Stimulated activated naive CD8-positive, alpha-beta T cell treated with anti-CD3 and anti-CD28 coated beads, Interleukin-15, Interleukin-2, amounts not matched to agents 100 U/mL and 50 U/mL, for 24 hours (primary cell): ENCODE measurements at places on chromosomes 5 and 9.
A peak's percentile ranks its signal among the peaks of the same experiment; 100 is the strongest.

- no peak for DNase-seq
Measured at GRCh38 chr5:160957312-160957861, 105.4 kb upstream of the ATP10B start.

GRCh38 chr9:37471942-37472684 lies 6.9 kb upstream of the ZBTB5 start:
- DNase-seq, result no peak

DNA sequence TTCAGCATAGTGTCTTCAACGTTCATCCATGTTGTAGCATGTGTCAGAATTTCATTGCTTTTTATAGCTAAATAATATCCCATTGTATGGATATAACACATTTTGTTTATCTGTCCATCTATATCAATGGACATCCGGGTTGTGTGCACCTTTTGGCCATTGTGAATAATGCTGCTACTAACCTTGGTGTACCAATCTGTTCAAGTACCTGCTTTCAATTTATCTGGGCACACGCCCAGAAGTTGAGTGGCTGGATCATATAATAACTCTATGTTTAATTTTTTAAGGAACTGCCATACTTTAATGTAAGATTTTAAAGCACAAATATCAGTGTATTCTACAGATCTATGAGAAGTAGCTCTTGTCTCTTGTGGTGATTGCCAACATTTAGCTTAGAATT lies 43.5 kb downstream of the SCAI start:
- no peak for DNase-seq

- DNase-seq, result no peak
Measured at GRCh38 chr9:122191584-122191983, 31.9 kb downstream of the MORN5 start.

GRCh38 chr9:113579283-113580040 lies 115.9 kb downstream of the RGS3 start:
- peak; percentile 27 for DNase-seq

DNA sequence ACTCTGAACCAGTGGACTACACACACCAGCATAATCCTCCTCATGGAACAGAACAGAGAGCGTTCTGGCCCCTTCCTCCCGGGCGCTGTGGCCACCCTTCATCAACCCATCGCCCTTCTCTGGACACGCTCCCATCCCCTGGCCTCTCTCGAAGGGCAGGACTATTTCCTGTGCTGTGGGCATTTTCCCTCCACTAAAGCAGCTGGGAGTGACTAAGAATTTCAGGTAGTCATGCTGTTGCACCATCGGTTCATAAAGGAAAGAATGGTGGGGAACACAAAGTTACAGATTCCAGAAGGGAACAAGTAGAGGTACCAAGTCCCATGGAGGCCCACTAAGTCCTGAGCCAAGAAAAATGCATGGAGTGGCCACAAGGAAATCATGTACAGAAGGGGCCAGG lies 68.6 kb downstream of the EPB41L4B start:
- no peak for DNase-seq

DNA sequence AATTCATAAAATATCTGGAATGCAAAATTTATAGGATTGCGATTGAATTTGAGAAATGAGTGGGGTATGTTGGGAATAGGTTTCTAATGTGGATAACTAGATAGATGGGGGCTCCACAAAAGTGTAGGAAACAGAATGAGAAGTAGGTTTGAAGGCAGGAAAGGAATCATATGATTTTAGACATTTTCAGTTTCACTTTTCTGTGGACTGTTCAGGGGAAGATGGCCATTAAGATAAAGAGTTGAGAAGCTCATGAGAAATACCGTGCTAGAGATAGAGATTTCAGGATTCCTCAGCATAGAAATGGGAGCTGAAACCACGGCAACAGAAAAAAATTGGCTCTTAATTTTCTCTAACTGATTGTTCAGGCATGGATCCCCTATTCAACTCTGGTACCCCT lies 163.4 kb upstream of the CD180 start:
- DNase-seq, result no peak

DNA sequence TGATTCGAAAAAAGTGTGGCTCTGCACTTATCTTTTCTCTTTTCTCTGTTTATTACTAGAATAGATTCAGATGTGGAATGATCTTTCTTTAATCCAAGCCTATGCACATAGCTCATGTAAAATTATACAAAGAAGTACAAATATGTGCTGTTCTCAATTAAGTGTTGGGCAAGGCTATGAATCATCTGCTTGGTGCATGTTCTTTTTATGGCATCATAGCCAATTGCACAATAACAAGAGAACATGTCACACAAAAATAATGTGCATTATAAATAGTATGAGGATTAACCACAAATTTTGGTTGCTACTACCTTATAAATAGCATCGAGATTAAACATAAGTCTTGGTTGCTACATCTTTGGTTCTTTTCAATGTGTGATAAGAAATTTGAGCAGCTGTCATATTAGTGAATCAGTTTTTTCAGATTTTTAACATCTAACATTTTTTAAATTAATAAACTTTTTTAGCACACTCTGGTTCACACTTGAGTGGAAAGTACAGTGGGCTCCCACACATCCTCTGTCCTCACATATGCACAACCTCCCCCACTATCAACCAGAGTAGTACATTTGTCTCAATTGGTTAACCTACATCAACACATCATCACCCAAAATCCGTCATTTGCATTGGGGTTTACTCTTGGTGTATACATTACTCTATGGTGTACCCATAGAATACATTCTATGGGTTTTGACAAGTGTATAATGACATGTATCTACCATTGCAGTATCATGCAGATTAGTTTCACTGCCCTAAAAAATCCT lies 6.8 kb upstream of the RECK start:
- DNase-seq, result no peak

DNA sequence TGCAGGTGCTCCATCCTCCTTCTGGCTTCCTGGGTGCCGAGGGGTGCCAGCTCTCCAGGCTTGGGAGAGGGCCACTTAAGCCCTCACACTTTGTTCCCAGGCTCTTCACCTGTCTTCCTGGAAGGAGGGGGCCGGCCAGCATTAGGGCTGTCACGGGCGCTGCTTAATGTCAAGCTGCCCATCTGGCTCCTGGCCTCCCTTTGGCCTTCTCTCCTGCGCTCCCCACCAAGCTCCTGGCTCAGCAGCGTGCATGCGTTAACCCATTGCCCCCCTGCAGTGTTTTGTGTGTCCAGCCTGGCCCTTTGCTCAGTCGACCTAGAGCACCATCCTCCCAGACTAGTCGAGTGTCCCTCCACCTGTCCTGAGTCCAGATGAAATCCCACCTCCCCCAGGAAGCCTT lies 21.3 kb downstream of the NTNG2 start:
- no peak for DNase-seq

- DNase-seq, result no peak
Measured at GRCh38 chr9:95852059-95853032, 23.1 kb upstream of the ERCC6L2 start.

- no peak for DNase-seq
Measured at GRCh38 chr5:77971776-77972468, 195.8 kb upstream of the TBCA start.

DNA sequence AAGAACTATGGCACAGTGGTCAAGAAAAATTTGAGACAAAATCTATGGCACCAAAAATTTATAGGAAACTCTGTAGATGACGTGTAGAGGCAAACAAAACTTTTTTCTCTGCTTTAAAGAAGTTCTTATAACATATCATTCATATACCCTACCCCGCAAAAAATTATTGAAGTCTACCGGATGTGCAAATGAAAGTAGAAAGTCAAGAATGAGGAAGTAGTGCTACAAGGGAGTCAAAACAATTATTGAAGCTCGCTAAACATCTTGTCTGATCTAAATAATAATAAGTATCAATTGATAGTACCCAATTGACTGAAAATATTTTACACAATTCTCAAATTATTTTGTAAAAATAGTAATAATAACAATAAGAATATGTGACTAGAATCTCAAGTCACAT lies 398.5 kb downstream of the TAF11L14 start:
- DNase-seq, result no peak

GRCh38 chr9:95831810-95832209 lies 43.7 kb upstream of the ERCC6L2 start:
- DNase-seq, result no peak

DNA sequence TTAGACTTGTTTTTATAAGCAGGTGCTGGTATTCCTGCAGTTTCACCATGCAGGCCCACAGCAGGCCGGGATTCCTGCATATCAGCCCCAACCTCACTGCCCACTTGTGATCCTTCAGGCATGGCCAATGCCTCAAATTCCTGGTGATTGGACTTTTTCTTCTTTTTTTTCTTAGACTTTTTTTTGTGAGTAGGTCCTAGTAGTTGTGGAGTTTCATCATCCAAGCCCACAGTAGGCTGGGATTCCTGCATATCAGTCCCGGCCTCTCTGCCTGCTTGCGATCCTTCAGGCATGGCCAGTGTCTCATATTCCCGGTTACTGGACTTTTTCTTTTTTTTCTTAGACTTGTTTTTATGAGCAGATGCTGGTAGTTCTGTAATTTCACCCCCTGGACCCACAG lies 4.8 kb downstream of the TTF1 start:
- no peak for DNase-seq

DNA sequence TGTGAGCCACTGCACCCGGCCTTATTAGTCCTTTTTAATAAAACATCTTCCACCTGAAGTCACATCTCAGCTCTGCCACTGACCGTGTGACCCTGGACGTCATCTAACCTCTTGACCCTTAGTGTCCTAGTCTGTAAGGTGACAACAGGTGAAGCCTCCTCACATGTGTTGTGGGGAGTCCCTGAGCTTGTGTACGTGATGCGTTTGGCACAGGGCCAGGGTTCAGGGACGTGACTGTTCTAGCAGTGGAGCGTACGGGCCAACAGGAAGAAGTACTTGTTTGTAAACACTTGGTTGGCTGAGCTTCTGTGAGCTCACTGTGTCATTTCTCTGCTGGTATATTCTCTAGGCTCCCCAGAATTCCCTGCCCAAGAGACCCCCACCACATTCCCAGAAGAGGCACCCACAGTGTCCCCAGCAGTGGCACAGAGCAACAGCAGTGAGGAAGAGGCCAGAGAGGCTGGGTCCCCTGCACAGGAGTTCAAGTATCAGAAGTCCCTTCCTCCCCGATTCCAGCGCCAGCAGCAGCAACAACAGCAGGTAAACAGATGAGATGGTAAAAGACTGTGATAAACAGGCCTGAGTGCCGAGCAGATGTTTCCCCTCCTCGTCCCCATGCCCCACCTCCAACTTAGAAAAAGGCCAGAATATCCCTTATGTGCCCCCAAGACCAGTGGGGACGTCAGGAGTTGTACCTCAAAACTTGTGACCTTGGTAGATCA lies 35.3 kb upstream of the POMT1 start:
- no peak for DNase-seq

- no peak for DNase-seq
Measured at GRCh38 chr9:120642129-120642770, 62.3 kb upstream of the CDK5RAP2 start.

- peak; percentile 20 for DNase-seq
Measured at GRCh38 chr5:36688722-36689121, 82.3 kb downstream of the SLC1A3 start.

- no peak for DNase-seq
Measured at GRCh38 chr5:180382926-180383325, 29.8 kb upstream of the GFPT2 start.

DNA sequence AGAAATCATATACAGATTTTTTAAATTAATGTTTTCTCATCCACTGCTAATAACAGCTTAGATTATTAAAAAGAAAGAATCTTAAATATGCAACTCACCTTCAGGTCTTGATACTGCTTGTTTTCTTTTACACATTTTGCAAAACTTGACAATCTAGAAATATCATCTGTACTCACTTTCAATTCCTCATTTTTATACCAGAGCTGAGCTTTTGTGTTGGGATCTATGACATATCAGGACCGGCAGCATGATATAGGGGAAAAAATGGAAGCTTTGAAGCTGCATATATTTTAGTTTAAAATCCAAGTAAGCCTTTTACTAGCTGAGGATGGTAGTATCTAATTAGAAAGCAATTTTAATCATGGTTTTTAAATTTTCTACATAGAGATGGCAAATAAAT lies 75.7 kb upstream of the SMARCA2 start:
- DNase-seq, result no peak

DNA sequence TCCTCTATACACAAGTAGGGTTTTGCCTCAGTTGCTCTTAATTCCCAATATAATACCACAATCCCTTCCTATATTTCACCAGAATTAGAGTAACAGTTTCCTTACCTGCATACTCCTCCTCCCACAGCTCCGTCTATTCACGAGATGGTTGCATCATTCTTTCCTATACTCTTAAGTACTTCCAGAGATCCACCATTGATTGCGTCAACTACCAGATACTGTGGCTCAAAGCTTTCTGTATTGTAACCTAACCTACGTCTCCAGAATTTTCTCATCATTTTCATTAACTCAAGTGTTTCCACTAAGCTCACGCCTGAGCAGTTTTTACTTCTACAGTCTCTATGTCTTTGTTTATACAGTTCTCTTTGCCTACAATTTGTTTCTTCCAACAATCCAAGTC lies 31.2 kb upstream of the MINAR2 start:
- DNase-seq, result no peak

DNA sequence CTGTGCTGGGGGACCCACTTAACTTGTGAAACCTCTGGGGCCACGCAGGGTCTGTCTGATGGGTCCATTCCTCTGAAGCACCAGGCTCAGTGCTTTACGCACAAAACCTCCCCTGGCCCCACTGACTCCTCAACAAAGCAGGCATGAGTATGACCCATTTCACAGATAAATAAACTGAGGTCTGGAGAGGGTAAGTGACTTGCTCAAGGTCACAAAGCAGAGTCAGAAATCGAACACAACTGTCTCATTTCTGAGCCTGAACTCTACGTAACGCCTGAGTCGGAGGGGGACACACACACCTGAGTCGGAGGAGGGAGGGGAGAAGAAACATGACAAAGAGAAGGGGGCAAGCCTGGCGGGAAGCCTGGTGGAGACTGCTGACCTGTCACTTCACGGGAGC lies 48.0 kb upstream of the RAPGEF1 start:
- DNase-seq, result no peak

DNA sequence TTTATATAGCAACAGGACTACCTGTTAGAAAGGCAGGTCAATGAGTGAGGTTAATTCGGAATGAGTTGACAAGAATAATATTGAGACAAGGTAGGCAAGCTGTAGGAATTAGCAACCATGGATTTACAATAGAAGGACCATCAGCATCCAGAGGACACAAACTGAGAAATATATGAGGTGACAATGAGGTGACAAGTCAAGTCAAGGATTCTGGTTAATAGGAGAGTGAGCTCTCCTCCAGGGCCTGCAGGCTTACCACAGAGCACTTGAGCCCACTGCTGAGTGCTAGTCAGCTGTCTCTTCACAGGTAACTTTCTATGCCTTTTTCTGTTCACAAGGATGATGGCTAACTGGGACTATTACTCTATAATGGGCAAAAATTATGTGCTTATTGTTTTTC lies 227.2 kb downstream of the MRPS30 start:
- DNase-seq, result no peak

DNA sequence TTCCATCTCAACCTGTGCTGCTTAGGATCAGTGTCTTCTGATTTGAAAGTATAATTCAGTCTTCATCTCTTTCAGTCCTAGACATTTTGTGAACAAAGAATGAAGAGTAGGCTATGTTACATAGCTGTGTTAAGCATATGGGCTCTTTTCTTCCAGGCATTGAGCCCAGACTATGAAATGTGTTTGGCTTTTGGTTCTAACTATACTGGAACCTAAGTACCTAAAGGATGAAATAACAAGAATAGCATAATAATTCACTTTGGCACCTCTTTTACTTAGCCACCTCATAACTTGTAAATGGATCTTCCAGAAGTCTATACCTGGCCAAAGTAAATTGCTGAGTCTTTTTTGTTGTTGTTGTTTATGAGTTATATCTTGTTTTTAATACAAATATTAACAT lies 71.4 kb downstream of the SLF1 start:
- no peak for DNase-seq
